ENCODE measurements at places on chromosomes 5 and 9.
A peak's percentile ranks its signal among the peaks of the same experiment; 100 is the strongest.

DNA sequence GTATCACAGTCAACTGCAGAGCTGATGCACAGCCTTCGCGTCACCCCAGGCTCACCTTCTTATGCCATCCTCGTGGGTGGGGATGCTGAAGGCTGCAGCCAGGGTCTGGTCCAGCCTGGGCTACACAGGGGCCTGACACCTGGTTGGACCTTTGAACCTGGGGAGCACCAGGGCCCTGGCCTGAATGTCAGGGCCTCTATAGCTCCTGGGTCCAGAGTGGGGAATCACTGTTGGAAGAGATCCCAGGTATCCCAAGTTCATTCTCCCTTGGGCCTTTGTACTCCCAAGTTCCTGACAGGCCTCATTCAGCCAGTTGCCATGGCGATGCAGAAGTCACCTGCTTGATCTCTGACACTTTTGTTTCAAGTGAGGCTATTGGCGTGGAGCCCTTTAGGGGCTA, 43.8 kb downstream of the ZNF618 start:
- H3K4me1 ChIP-seq = no peaks in the 10 kb centered on the region
- DNase-seq = no peak
- H3K27me3 ChIP-seq = no peaks in the 10 kb centered on the region
- H3K4me3 ChIP-seq = no peak overlapping the region
- no peak overlapping the region for H3K27ac ChIP-seq
- no peaks in the 10 kb centered on the region for H3K36me3 ChIP-seq

- no peaks in the 10 kb centered on the region for H3K36me3 ChIP-seq
- H3K27me3 ChIP-seq = no peaks in the 10 kb centered on the region
- H3K4me3 ChIP-seq = no peak overlapping the region
- no peak for DNase-seq
- H3K4me1 ChIP-seq = peaks cover 14% of the 10 kb centered on the region
- peak overlapping the region; percentile 2 for H3K27ac ChIP-seq
Observed at GRCh38 chr9:97293818-97294217, 13.6 kb upstream of the CCDC180 start.

DNA sequence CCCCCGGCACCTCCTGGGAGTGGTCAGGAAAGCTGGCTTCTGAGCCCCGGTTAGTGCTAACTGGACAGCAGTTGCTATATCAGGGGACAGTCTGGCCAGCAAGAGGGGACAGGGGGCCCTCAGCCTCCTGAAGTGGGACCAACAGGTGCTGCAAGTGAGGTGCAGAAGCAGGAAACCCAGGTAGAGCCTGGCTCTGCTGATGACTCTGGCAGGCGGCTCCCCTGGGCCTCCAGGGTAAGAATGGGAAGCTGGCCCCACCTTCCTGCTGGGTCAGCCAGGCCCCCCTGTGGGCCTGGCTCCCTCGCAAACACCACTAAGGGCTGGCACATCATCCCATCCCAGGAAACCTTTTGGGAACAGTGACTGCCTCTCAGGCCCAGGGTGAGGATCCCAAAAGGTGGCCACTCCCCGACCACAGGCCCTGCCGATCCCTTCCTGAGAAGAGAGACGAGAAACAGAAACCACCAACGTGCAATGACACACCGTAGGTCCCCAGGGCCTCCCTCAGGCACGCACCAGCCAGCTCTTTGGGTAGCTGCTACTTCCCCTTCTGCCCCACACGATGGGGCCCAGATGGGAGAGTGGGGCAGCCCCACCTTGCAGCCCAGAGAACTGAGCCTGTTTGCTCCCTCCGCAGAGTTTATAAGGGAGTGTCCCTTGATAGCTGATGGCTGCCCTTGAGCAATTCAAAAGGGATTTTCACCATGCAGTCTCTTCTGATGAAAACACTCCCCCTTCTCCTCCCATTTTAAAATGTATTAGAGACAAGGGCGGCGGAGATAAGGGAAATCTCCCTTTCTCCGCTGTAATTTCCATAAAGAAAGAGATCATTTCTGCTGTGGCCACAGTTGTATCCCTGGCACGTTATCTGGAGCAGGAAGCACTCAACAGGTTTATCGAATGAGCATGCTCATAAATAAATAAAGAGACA, 76.8 kb downstream of the STK10 start:
- H3K4me3 ChIP-seq = no peak overlapping the region
- H3K36me3 ChIP-seq = no peaks in the 10 kb centered on the region
- DNase-seq = peak; percentile 60
- peaks cover 18% of the 10 kb centered on the region for H3K4me1 ChIP-seq
- H3K27me3 ChIP-seq = no peaks in the 10 kb centered on the region

- no peak for DNase-seq
- H3K4me1 ChIP-seq = peaks cover 10% of the 10 kb centered on the region
- H3K27me3 ChIP-seq = no peaks in the 10 kb centered on the region
- H3K27ac ChIP-seq = no peak overlapping the region
- H3K36me3 ChIP-seq = no peaks in the 10 kb centered on the region
- H3K4me3 ChIP-seq = no peak overlapping the region
Observed at GRCh38 chr9:114416906-114417305, 29.1 kb upstream of the AKNA start.

- peaks cover 6% of the 10 kb centered on the region for H3K4me1 ChIP-seq
- no peak overlapping the region for H3K4me3 ChIP-seq
- peaks cover 15% of the 10 kb centered on the region for H3K27me3 ChIP-seq
- no peak overlapping the region for H3K27ac ChIP-seq
- H3K36me3 ChIP-seq = no peaks in the 10 kb centered on the region
Observed at GRCh38 chr5:149268928-149269557, 2.6 kb upstream of the AFAP1L1 start.

- H3K27me3 ChIP-seq = peaks cover 49% of the 10 kb centered on the region
- H3K4me3 ChIP-seq = peak overlapping the region; percentile 44
- peak; percentile 86 for DNase-seq
- no peaks in the 10 kb centered on the region for H3K36me3 ChIP-seq
- H3K4me1 ChIP-seq = peaks cover 13% of the 10 kb centered on the region
Observed at GRCh38 chr5:140926443-140927227, 536 bp downstream of the PCDHAC1 start.

GRCh38 chr5:90440644-90441043, 31.1 kb upstream of the CETN3 start:
- no peak for DNase-seq
- H3K4me3 ChIP-seq = no peak overlapping the region

- no peaks in the 10 kb centered on the region for H3K27me3 ChIP-seq
- H3K27ac ChIP-seq = no peak overlapping the region
- H3K4me1 ChIP-seq = peaks cover 2% of the 10 kb centered on the region
- H3K4me3 ChIP-seq = no peak overlapping the region
Observed at GRCh38 chr5:10853154-10853553, 92.1 kb upstream of the DAP start.

- H3K27me3 ChIP-seq = no peaks in the 10 kb centered on the region
- H3K4me3 ChIP-seq = no peak overlapping the region
- DNase-seq = no peak
Observed at GRCh38 chr9:107874591-107875369, 385.2 kb upstream of the KLF4 start.

DNA sequence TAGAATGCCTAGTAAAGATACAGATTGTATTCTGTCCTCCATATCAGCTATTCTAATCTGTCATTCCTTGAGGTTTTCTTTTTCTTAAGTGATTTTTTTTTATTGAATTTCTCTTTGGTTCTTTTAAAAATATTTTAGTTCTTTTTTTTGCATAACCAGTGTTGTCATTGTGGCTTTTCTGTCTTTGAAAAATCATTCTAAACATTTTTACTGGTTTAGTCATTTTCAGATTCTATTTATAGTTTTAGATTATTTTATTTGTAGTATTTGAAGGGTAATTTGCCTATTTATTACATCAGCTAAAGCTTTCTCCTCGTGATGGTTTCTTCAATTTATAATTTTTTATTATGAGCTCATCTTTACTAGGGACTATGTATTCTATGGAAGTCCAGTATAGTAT, 78.1 kb downstream of the NDUFAF2 start:
- H3K36me3 ChIP-seq = no peaks in the 10 kb centered on the region
- no peaks in the 10 kb centered on the region for H3K27me3 ChIP-seq
- no peak for DNase-seq
- no peak overlapping the region for H3K4me3 ChIP-seq
- H3K27ac ChIP-seq = no peak overlapping the region

DNA sequence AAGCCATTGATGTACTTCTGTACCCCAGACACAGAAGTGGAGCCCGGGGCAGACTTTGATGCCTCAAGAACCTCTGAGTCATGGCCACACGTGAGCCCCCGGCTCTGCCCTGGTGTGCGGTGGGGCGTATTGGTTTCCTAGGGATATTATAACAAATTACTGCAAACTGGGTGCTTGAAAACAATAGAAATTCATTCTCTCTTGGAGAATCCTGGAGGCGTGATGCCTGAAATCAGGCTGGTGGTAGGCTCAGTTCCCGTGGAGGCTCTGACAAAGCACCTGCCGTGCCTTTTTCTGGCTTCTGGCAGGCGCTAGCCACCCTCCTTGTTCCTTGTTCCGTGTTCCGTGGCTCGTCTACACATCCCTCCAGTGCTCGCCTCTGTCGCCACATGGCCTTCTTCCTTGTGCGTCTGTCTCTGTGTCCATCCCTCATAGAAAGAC, 24.2 kb downstream of the NEK6 start:
- H3K27ac ChIP-seq = no peak overlapping the region
- no peaks in the 10 kb centered on the region for H3K27me3 ChIP-seq
- H3K4me3 ChIP-seq = no peak overlapping the region
- peaks cover 61% of the 10 kb centered on the region for H3K4me1 ChIP-seq
- no peaks in the 10 kb centered on the region for H3K36me3 ChIP-seq

- no peak overlapping the region for H3K4me3 ChIP-seq
- no peaks in the 10 kb centered on the region for H3K27me3 ChIP-seq
- no peak overlapping the region for H3K27ac ChIP-seq
- DNase-seq = no peak
- H3K4me1 ChIP-seq = peaks cover 8% of the 10 kb centered on the region
Observed at GRCh38 chr9:14231196-14231990, 82.5 kb downstream of the NFIB start.

DNA sequence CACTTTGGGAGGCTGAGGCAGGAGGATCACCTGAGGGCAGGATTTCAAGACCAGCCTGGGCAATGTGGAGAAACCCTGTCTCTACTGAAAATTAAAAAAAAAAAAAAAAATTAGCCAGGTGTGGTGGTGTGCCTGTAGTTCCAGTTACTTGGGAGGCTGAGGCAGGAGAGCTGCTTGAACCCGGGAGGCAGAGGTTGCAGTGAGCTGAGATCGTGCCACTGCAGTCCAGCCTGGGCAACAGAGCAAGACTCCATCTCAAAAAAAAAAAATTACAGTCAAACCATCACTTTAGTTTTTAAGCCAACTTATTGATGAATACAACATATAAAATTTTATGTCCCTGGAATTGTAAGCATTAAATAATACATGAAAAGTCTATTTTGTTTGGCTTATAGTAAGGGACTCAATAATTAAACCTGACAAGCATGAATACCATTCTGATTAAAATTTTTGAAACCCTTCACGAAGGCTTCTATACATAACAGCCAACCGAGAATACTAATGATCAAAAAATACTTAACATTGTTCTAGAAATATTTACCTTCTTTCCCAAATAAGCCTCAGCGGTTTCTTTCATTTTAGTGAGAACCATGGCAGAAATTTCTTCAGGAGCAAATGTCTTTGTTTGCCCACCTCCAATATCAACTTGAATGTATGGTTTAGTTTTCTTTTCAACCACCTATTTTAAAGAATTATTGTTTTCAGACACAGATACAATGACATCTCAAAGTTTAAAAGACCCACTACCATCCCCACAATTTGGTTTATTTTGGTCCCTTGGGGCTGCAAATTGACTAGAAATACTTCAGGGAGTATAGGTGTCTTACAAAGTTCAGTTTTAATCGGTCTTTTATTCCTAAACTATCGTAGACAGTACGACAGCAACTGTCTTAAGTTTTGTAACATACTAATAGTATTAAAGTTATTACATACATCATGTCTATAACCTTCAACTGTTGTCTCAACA, 1.2 kb downstream of the HSPA5 start:
- H3K27ac ChIP-seq = peak overlapping the region; percentile 87
- H3K4me3 ChIP-seq = peak overlapping the region; percentile 98
- no peaks in the 10 kb centered on the region for H3K4me1 ChIP-seq
- peaks cover 50% of the 10 kb centered on the region for H3K36me3 ChIP-seq
- H3K27me3 ChIP-seq = no peaks in the 10 kb centered on the region

GRCh38 chr5:116637149-116637740, 62.6 kb upstream of the SEMA6A start:
- H3K27me3 ChIP-seq = no peaks in the 10 kb centered on the region
- H3K36me3 ChIP-seq = no peaks in the 10 kb centered on the region
- H3K4me1 ChIP-seq = no peaks in the 10 kb centered on the region
- DNase-seq = no peak

GRCh38 chr9:126508171-126508591, 105.5 kb upstream of the LMX1B start:
- no peaks in the 10 kb centered on the region for H3K36me3 ChIP-seq
- H3K27me3 ChIP-seq = no peaks in the 10 kb centered on the region
- no peak for DNase-seq
- no peak overlapping the region for H3K27ac ChIP-seq
- H3K4me1 ChIP-seq = peaks cover 17% of the 10 kb centered on the region
- no peak overlapping the region for H3K4me3 ChIP-seq

DNA sequence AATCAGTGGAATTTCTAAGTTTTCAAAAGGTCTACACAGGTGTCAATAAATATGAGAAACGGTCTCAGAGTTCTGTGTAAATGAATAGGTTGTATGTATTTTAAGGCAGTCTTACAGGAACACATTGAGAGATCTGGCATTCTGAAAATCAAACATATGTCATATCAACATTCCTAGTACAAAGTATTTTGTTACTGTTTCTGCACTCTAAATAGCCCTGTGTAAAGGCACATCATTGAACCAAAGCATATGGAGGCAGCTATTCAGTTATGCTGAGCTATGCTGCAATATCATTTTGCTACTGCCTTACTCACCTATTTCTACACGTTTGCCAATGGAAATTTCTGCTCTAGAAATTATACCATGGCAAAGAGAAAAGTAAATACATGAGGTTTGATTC, 379.1 kb downstream of the KIAA0825 start:
- H3K4me1 ChIP-seq = no peaks in the 10 kb centered on the region
- no peak overlapping the region for H3K4me3 ChIP-seq
- no peak overlapping the region for H3K27ac ChIP-seq
- H3K36me3 ChIP-seq = no peaks in the 10 kb centered on the region
- DNase-seq = no peak

DNA sequence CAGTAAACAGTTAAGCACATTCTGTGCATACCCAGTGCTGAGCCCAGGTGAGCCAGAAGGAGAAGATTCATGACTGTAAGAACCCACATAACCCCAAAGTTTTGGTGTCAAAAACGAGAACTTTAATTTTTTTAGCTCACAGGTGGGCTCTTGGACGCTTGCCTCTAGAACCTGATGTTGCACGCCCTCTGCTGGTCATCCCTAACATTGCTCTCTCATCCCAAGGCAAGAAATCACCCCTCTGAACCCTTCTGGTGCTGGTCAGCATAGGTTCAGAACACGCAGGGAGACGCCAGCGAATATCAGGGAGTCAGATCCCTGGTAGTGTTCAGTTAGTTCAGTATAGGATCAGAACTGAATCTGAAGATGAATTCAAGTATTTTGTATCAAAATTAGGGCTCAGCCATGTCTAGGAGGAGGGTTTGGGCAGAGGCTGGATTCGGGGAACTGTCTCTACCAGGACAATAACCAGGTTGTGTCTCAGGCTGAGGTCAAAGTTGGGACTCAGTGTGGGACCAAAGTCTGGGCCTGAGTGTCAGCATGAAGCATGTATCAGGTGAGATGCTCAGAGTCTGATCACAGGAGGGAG, 4.1 kb upstream of the DNAJB5 start:
- H3K36me3 ChIP-seq = no peaks in the 10 kb centered on the region
- DNase-seq = peak; percentile 49
- no peaks in the 10 kb centered on the region for H3K27me3 ChIP-seq

- DNase-seq = peak; percentile 74
- no peaks in the 10 kb centered on the region for H3K36me3 ChIP-seq
- H3K4me1 ChIP-seq = peaks cover 8% of the 10 kb centered on the region
- H3K27me3 ChIP-seq = no peaks in the 10 kb centered on the region
Observed at GRCh38 chr5:142866563-142867275, 96.5 kb downstream of the ARHGAP26 start.

All from lung (tissue), 17 donors.